Amniotic epithelial cell (primary cell): ENCODE measurements at places on chromosomes 2 and 18.

- DNase-seq: peak; percentile 60
Observed at GRCh38 chr18:63439334-63439733, 17.1 kb upstream of the VPS4B start.

DNA sequence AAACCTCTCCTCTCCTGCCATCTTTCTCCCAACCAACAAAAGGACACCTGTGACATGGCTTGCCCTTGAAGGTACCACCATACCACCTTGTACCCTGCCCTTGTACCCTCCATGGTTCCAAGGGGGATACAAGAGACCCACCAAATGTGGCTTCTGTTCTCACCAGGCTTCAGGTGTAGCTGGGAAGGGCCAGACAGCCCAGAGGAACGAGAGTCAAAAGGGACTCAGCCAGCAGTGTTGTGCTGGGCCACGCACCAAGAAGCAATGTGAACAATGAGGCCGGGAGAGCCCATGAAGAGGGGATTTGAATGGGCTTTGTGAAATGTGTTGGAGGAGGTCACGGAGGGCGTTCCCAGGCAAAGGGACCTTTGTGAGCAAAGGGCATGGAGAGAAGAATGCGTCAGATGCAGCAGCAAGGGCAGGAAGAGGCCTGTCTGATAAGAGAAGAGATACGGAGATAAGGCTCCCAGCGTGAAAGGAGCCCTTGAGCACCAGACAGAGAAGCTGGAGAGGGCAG, 48.6 kb downstream of the PLB1 start:
- peak; percentile 72 for DNase-seq

- no peak for DNase-seq
Observed at GRCh38 chr2:132999421-132999820, 329.4 kb upstream of the LYPD1 start.

DNA sequence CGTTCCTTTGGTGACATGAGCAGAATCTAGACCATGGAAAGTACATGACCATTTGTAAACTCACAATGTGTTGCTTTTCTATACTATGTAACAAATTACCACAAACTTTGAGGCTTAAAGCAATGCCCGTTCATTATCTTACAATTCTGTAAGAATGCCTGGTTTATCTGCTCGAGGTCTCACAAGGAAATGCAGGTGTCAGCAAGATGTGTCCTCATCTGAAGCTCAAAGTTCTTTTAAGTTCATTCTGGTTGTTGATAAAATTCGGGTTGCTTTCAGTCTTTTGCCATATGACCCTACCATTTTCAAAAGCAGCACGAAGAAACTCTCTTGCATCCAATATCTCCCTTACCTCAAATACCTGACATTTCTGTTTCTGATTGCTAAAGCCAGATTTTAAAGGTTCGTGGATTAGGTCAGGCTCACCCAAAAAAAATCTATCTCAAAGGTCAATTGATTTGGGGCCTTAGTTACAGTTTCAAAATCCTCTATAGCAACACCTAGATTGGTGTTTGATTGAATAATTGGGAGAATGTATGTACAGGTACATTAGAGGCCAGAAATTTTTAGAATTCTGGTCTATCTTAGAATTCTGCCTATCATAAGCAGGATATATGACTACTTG, 125.9 kb downstream of the TMEM131 start:
- DNase-seq: no peak

GRCh38 chr2:107006836-107007235, 120.9 kb upstream of the ST6GAL2 start:
- DNase-seq: no peak

DNA sequence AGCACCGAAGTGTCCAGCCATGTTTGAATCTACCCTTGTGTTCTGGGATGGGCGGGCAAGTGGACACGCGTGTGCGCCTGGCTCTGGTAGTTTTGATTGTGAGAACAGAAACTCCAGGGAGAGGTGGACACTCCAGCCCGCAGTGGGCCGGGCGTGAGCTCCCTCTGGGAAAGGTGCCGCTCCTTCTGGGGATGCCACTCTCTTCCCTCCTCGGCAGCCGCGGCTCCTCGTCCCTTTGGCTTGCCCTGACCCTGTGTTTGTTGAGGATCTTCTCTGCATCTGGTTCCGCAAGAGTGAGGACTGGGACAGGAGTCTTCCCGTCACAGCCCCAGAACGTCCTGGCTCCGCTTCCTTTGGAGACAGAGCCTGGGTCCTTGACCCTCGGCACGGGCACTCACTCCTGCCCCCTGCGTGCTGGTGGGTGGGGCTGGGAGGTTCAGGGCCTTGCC, 1.3 kb downstream of the CTDP1 start:
- no peak for DNase-seq
